Activated naive CD8-positive, alpha-beta T cell treated with anti-CD3 and anti-CD28 coated beads for 36 hours (primary cell): ENCODE measurements at places on chromosomes 3 and 15.
A peak's percentile ranks its signal among the peaks of the same experiment; 100 is the strongest.

- DNase-seq = no peak
Measured at GRCh38 chr15:66462627-66463026, 34.9 kb downstream of the SNAPC5 start.

DNA sequence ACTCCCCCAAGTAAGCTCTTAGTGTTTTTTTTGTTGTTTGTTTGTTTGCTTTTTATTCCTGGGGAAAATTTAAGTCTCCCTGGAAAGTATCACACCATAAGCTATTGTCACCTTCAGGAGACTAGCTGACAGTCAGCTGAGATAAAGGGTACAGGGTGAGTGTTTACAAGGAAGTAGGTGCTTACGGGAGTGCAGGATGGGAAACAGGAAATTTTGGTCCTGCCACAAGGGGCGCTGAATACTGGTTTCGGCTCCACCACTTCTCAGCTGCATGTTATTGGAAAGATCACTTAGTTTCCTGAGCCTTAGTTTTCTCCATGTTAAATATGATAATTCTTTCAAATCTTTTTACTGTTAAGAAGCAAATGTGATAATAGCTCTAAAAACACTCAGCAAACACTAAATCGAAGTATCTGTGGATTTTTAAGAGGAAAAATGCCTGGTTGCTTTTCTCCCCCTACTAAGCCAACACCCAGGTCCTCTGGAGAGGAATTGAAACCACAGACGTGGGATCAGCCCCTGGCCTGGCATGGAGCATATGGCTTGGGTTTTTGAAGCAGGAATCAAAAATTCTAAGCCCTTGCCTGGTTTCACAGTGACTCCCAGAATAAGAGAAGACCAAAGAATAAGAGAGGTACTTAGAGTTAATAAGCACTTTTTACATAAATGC is 90.7 kb downstream of the SCN11A start:
- peak; percentile 9 for DNase-seq

- no peak for DNase-seq
Measured at GRCh38 chr3:51436998-51437639, 46.0 kb downstream of the RBM15B start.

GRCh38 chr3:32208447-32208846 is 30.0 kb upstream of the CMTM8 start:
- DNase-seq = no peak

- no peak for DNase-seq
Measured at GRCh38 chr3:172185907-172186306, 146.5 kb downstream of the FNDC3B start.
